ENCODE measurements at places on chromosomes 2 and 18.
A peak's percentile ranks its signal among the peaks of the same experiment; 100 is the strongest.

- peak; percentile 66 for DNase-seq
Measured at GRCh38 chr2:168118733-168119514, 128.5 kb downstream of the STK39 start.

GRCh38 chr2:207123335-207123744 lies 42.4 kb downstream of the KLF7 start:
- DNase-seq: no peak

- DNase-seq: peak; percentile 83
Measured at GRCh38 chr2:13227578-13227977, 510.8 kb downstream of the TRIB2 start.

DNA sequence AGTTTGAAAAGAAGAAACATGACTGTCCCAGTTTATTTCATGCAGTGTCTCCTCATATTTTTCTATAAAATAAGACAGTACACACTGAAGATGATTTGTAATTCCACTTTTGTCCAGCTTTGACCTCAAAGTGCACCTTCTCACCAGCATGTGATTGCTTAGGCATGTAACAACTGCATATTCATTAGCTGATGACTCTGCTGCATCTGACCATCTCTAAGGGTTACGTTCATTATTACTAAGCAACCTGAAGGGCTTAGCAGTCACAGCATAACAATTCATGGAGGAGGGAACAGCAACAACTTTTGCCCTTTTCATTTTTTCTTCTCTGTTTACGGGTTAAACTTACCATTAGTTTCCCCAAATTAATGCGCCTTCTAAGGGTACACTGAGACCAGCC lies 330.6 kb upstream of the PIK3C3 start:
- no peak for DNase-seq

DNA sequence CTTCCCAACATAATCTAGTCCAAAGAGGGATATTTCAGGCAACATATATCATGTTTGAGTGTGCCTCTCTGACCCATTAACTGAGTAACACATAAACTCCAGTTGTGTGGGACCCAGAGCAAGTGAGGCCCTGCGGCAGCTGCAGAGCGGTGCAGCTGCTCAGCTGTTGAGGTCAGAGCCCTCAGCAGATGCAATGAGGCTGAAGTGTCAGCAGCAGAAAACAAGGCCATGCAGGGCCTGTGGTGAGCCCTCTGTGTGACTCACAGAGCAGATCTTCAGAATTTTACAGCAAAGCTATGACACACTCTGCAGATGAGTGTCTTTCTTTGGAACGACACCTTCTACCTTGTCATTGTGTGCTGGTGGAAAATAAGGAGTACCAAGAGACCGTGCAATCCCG lies 168.5 kb downstream of the CBLN2 start:
- DNase-seq: no peak
